ENCODE measurements at places on chromosomes 7 and 10. TPM values are rescaled to one million over a fixed set of nuclear protein-coding genes. Genes with fewer than 3 reads are reported as not detected.

- H3K27ac ChIP-seq = no peak overlapping the region
- H3K4me3 ChIP-seq = no peak overlapping the region
- H3K36me3 ChIP-seq = no peaks in the 10 kb centered on the region
- no peak for DNase-seq
These were observed 68.9 kb upstream of the KDM7A start for GRCh38 chr7:140245611-140246105.

DNA sequence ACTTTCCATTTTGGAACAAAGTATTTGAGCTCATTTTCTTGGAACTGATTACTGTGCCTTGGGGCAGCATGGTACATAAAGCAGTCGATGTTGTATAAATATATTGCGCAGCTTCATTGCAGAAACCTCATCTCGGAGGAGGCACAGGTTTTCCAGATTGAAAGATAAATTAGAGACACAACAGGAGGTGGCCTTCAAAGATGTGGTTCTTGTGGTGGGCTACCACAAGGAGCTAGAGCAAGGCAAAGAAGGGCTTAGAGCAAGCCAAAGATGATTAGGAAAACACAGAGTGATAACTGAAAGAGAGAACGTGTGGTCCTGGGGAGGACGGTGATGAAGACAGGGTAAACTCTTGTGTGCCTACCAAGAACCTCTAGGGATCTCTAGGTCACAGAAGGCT lies 169.1 kb upstream of the TNS3 start:
- H3K36me3 ChIP-seq = no peaks in the 10 kb centered on the region
- H3K27ac ChIP-seq = no peak overlapping the region
- H3K4me1 ChIP-seq = no peaks in the 10 kb centered on the region
- H3K4me3 ChIP-seq = no peak overlapping the region
- H3K27me3 ChIP-seq = no peaks in the 10 kb centered on the region

DNA sequence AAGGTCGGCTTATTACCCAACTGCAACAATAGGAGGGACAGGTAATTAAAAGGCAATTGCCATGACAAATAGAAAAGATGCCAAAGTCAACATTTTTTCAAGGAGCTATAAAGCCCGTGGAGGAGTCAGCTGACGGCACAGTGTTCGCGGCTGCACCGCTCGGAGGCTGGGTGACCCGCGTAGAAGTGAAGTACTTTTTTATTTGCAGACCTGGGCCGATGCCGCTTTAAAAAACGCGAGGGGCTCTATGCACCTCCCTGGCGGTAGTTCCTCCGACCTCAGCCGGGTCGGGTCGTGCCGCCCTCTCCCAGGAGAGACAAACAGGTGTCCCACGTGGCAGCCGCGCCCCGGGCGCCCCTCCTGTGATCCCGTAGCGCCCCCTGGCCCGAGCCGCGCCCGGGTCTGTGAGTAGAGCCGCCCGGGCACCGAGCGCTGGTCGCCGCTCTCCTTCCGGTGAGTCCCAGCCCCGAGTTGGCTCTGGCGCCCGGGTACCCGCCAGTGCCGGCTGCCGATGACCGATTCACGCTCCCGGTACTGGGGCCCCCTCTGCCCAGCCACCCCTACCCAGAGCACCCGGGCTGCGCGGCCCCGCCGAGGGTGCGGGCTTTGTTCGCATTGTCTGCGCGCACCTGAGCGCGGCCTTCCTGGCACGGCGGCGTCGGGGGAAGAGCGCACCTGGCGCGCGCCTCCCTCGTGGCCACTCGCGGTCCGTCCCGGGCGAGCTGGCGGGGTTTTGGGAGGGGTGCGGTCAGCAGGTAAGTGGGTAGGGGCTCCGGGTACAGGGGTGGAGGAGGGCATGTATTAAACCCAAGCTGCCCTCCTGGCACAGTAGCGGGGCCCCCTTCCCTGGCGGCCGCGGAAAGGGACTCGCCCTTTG lies at the start of gene VWA2:
Gene VWA2 (plus strand): TSS at position 138 of the 877 bp plus-strand sequence. CDS start 9,460 bp downstream, outside the sequence.
- DNase-seq = peak; percentile 16
- H3K4me1 ChIP-seq = no peaks in the 10 kb centered on the region
- H3K27ac ChIP-seq = no peak within 1 kb of the TSS
- no peaks in the 10 kb centered on the region for H3K36me3 ChIP-seq
- H3K27me3 ChIP-seq = peaks cover 98% of the 10 kb centered on the region

DNA sequence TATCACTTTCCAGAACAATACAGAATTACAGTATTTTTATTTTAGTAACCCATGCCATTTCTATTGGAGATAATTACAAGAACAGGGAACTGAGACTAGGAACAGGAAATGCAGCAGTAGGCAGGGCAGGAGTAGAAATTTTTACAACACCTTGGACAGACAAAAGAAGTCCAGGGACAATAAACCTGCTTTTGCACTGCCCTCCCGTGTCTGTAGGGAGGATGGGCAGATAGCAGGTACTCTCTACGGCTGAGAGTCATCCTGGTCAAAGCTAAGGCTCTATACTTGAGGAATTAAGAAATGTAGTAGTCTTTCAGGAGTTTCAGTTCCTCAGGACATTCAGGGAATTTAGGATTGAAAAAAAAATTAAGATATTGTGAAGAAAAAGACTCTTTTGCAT lies 63.4 kb downstream of the VAX1 start:
- no peak overlapping the region for H3K4me3 ChIP-seq
- no peaks in the 10 kb centered on the region for H3K4me1 ChIP-seq
- peaks cover 28% of the 10 kb centered on the region for H3K27me3 ChIP-seq

GRCh38 chr10:50917486-50917885 lies 32.1 kb upstream of the A1CF start:
- peaks cover 33% of the 10 kb centered on the region for H3K27me3 ChIP-seq
- H3K27ac ChIP-seq = no peak overlapping the region
- H3K36me3 ChIP-seq = no peaks in the 10 kb centered on the region
- no peaks in the 10 kb centered on the region for H3K4me1 ChIP-seq
- DNase-seq = no peak

Gene METTL27
- total RNA-seq = 2.3 TPM

Gene ADIRF
- not detected for total RNA-seq

Gene GPR26
- total RNA-seq = not detected

Gene TSPAN12
- 15.7 TPM for total RNA-seq

Gene SLC13A4
- total RNA-seq = 0.68 TPM

Gene GPR85
- total RNA-seq = 1.6 TPM

Gene ZKSCAN5
- 21.7 TPM for total RNA-seq

Gene GATA3
- 0.39 TPM for total RNA-seq
